ENCODE measurements at places on chromosomes 13 and 19.
A peak's percentile ranks its signal among the peaks of the same experiment; 100 is the strongest.

DNA sequence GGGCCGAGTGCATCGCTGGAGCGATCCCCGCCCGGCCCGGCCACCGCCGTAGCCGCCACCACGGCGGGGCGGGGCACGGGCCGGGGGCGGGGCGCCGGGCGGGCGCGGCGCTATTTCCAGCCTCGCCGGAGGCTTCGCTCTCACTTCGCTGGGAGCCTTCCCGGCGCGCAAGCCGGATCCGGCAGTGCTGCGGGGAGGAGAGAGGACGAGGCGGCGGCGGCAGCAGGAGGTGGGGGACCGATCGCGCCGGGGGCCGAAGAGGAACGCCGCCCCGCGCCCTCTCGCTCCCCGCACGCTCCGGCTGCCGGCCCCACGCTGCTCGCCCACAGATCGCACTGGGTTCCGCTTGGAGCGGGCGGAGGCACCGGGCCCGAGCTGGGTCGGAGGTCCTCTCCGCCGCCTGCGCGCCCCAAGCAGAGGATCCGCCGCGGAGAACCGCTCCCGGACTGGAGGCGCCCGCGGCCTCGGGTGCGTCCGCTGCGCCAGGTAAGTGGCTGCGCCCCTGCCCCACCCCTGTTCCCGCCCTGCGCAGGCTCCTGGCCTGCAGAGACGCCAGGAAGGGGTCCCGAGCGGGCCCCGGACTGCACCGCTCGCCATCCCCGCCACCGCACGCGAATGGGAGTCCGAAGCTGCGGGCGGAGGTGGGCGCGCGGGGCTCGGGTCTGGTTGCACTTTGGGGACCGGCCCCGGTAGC lies at the start of gene CHST8:
Gene CHST8, plus strand, starts transcription at position 143 of the 694 bp plus-strand sequence. CDS start 67,309 bp downstream, outside the sequence.
- peak; percentile 74 for DNase-seq

GRCh38 chr19:18440936-18441803 lies 3.2 kb upstream of the ISYNA1 start:
- no peak for DNase-seq

DNA sequence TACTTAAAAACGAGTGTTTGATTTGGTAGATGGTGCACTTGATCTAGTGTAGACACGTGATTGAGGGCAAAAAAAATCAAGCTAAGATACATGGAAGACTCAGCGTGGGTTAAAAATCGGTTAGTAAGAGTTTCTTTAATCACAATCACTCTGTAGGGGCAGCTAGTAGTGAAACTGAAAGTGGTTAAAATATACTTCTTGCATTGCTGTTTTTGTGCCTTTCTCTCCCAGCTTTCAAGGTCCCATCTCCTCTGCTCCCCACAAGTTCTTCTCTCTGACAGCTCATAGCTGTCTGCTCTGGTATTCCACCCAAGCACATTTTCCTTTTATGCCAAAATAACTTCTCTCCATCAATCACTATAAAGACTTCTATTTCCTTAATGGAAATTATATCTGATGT lies 1089.7 kb downstream of the EFNB2 start:
- no peak for DNase-seq

DNA sequence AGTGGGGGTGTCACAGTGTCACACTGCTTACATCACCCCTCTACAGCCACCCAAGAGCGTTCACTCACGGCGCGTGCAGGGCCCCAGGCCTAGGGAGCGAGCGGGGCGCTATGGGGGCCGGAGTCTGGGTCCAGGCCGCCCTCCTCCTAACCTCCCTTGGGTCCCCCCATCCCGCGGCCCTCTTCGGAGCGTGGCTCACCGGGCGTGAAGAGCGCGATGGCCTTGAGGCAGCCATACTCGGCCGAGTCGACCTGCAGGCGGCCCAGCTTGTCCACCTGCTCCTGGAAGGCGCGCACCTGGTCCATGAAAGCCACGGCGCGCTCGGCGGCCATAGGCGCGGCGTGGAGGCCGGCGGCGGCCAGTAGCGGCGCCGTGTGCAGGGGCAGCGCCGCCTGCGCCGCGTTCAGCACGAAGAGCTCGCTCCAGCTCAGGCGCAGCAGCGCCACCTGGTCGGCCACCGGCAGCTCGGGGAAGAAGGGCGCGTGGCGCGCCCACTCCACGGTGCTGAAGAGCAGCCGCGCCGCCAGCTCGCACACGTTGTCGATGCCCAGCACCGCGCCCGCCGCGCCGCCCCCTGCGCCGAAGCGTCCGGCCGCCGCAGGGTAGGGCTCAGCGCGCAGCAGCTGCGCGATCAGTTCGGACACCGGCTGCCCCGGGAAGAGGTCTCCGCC lies 9.4 kb downstream of the OCEL1 start:
- DNase-seq: peak; percentile 86

DNA sequence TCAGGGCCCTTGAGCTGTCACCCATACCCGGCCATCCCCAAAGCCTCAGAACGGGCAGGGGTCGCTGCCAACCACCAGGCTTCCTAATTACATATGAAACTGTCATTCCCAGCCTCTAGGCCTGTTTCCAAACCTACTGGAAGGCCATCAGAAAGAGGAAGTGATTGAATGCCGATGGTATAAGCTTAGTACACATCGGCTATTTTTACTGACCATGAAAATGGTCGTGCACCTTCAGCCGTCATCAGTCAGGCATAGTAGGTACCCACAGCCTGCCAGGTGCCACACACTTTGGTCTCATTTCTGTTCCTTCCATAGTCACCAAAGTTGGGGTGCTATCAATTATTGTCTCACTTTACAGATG lies 10.2 kb downstream of the KRI1 start:
- no peak for DNase-seq

DNA sequence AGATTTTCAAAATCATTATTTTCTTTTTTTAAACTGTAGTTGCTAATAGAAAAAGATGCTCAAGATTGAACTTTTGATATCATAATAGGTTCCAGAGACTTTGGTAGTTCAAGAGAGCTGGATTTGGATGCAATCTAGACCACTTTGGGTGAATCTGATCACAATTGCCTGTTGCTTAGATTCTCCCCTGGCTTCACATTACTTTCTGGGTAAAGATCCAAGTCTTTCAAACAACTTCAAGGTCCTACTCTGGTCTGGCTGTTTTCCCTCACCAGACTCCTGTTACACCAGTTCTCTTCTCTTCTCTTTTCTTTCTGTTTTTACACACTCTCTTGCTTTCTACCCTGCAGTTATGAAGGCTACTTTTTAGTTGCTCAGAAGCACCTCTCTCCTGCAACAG lies 7.4 kb upstream of the SPRY2 start:
- no peak for DNase-seq

DNA sequence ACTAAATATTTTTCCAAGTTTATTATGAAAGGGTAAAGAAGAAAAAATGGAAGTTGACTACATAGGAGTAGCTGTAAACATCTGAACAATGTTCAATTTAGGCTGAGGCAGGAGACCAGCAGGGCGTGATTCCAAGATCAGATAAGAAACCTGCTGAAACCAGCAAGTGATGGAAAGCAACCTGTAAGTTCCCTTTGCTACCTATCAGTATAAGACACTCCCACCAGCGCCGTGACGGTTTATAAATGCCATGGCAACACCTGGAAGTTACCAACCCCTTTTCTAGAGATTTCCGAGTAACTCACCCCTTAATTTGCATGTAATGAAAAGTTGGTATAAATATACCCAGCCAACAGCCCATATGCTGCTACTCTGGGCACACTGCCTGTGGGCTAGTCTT lies 1.1 kb upstream of the ZNF45 start:
- no peak for DNase-seq

GRCh38 chr13:27971776-27972477 lies 2.8 kb upstream of the CDX2 start:
- no peak for DNase-seq

DNA sequence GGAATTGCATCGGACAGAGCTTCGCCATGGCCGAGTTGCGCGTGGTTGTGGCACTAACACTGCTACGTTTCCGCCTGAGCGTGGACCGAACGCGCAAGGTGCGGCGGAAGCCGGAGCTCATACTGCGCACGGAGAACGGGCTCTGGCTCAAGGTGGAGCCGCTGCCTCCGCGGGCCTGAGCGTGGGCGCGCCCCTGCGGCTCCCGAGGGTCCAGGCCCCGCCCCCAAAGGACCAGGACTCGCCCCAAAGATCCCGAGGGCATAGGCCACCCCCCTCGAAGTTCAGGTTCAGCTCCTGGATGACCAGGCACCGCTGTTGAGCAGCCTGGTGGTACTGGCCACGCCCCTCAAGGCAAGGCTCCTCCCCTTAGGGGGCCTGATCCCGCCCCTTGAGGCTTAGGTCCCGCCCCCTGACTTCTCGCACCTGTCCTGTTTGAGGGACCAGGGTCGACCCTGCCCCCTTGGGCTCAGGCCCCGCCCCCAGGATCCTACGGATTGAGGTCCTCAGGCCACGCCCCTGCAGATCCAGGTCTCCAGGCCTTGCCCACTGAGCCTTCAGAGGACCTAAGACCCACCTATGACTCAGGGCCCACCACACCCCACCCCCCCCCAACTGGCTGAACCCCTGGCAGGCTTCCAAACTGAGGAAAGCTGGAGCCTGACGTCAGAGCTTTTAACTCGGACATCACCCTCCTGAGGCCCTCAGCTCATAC lies 43.1 kb downstream of the CYP4F22 start:
- DNase-seq: peak; percentile 25

GRCh38 chr13:113559901-113560644 lies 24.5 kb upstream of the TFDP1 start:
- DNase-seq: no peak

DNA sequence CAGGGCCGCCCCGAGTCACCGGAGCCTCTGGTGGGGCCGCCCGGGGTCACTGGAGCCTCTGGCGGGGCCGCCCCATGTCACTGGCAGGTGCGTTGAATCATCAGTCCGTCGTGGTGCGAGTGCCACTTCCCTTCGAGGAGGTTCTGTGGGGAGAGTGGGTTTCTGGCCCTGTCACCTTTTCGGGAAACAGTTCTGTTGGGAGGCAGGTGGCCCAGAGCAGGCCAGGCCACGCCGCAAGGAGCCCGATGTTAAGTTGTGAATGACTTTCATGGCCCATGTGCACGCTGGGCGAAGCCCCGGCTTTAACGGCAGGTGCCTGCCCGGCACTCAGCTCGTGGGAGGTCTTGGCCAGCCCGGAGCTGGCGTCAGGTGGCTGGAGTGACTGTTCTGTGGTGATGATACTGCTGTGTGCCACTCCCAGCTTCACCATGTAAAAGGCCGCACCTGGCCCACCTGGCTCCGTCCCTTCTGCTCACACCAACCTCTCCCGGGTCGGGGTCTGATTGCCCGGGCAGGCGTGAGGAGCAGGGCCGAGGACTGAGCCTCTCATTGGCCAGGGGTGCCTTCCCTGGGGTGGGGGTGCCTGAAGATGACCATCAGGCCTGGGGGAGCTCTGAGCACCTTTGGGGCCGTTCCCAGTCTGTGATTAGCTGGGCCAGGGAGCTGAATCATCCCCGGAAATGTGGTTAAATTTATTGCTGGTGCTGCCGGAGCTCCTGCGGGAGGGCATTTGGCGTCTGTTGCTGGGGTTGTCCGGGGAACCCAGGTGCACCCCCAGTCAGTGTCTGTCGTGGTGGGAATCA lies 29.2 kb downstream of the CSNK1G2 start:
- no peak for DNase-seq

DNA sequence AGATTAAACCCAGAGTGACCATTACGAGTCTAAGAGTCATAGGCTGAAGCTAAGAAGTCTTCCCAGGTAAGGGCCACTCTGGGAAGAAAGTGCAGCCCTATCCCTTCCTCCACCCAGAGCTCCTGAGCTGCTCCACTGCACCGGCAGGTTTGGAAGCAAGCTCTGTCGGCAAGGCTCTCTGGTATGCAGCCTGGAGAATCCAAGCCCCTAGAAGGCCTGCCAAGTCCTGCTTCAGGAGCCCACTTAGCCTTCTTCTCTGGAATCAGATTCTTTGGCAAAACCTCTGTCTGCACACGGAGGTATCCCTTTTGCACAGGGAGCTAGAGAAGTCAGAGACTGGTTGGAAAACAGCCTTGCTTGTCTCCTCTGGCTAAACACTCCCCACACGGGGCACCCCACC lies 58.5 kb downstream of the CEBPG start:
- no peak for DNase-seq

- no peak for DNase-seq
Measured at GRCh38 chr13:48729856-48730255, 76.1 kb downstream of the CYSLTR2 start.

GRCh38 chr19:6680141-6680540 lies 10.2 kb upstream of the TNFSF14 start:
- no peak for DNase-seq

GRCh38 chr13:43983373-43983772 lies 103.7 kb downstream of the LACC1 start:
- DNase-seq: no peak

GRCh38 chr13:94261163-94261562 lies 218.3 kb downstream of the DCT start:
- DNase-seq: no peak

DNA sequence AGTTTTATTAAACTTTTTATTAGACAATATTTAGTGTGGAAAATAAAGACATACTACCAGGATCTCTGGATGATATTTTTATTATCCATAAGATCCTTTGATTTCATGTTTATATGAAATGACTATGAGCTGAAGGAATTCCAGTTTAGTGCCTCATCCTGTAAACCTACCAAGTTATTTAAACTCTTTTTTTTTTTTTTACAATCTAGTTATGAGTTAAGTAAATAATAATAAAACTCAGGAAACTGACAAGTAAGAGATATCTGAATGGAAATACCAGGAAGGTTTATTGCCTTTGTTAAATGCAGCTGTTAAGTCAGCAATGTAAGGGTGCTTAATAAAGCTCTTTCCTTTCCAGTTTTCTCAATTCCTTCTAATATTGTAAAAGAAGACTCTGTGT lies 53.9 kb downstream of the RXFP2 start:
- DNase-seq: no peak

GRCh38 chr13:31060655-31061054 lies 101.0 kb downstream of the HSPH1 start:
- no peak for DNase-seq

DNA sequence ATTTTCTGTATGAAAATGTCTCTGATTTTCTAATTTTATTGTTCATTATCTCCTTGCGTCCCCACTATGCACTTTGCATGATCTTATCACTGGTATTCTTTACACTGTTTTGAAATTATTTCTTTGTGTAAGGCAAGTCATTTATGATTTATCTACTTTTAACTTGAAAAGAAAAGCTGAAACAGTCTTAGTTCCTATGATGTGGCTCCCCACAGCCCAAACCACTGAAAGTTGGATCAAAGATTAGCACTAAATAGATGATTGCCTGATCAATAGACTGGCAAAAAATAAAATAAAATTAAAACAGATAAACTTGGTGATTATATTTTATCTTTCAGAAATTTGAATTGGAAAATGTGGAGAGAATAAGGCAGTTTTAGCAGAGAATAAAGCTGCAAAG lies 1101.9 kb downstream of the PCDH9 start:
- DNase-seq: no peak

GRCh38 chr19:49442354-49442753 lies 1.0 kb upstream of the SLC17A7 start:
- peak; percentile 23 for DNase-seq

DNA sequence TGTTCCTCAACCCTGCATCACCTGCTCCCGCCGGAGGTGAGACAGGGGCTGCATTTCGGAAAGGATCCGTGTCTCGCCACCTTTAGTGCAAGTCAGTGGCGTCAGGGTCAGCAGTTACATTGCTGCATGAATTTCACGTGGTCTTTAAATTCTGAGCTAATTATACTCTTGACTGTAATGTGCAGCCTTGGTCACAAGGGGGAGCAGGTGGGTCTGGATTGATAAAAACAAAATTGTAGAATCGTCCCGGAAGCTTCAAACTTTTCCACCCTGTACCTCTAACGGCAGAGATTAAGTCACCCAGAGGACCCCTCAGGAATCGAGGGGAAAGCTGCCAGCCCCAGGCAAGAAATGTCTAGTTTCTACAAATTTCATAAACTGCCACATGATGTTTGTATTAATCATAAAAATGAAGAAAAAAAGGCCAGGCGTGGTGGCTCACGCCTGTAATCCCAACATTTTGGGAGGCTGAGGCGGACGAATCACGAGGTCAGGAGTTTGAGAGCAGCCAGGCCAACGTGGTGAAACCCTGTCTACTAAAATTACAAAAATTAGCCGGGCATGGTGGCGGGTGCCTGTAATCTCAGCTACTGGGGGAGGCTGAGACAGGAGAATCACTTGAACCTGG lies 20.2 kb downstream of the BBC3 start:
- peak; percentile 92 for DNase-seq
